ENCODE measurements at places on chromosomes 3 and 15.

DNA sequence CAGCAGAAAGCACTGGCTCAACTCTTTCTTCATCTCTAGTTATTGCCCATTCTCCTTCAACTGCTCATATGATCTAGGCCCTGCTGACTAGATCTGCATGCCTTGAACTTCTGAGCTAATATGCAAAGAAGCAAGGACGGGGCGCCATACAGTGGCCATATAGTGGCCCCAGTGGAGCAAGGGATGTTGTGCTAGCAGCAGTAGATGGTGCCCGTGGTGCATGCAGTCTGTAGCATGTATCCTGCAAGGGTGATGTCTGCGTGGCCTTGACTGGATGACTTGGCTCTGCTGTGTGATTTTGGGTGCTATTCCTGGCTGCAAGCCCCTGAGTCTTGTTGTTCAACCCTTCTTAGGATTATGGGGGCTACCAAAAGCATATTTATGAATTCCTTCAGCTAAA lies 12.2 kb upstream of the NMD3 start:
- no peak for DNase-seq

- DNase-seq = no peak
These were observed 90.7 kb downstream of the CNTN6 start for GRCh38 chr3:1183320-1184048.

GRCh38 chr3:41404582-41404981 lies 205.3 kb downstream of the CTNNB1 start:
- no peak for DNase-seq

DNA sequence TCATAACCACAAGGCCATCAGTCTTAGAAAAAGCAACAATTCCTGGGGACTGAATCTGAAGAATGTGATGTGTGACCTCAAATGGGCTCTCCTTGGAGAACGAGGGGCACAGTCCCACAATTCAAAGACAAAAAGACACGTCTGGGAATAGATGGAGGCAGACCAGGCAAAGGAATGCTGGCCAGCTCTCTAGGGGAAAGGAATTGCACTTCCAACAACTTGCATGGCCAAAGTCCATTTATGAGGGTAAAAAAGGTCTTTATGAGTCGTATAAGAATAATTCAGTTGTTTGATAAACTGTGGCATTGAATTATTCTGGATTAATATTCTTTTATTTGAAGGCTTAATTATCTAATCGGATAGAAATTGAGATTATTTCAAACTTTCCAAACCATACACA lies 180.5 kb upstream of the FEZF2 start:
- no peak for DNase-seq

GRCh38 chr3:108404368-108404767 lies 106.0 kb downstream of the MYH15 start:
- DNase-seq = no peak

DNA sequence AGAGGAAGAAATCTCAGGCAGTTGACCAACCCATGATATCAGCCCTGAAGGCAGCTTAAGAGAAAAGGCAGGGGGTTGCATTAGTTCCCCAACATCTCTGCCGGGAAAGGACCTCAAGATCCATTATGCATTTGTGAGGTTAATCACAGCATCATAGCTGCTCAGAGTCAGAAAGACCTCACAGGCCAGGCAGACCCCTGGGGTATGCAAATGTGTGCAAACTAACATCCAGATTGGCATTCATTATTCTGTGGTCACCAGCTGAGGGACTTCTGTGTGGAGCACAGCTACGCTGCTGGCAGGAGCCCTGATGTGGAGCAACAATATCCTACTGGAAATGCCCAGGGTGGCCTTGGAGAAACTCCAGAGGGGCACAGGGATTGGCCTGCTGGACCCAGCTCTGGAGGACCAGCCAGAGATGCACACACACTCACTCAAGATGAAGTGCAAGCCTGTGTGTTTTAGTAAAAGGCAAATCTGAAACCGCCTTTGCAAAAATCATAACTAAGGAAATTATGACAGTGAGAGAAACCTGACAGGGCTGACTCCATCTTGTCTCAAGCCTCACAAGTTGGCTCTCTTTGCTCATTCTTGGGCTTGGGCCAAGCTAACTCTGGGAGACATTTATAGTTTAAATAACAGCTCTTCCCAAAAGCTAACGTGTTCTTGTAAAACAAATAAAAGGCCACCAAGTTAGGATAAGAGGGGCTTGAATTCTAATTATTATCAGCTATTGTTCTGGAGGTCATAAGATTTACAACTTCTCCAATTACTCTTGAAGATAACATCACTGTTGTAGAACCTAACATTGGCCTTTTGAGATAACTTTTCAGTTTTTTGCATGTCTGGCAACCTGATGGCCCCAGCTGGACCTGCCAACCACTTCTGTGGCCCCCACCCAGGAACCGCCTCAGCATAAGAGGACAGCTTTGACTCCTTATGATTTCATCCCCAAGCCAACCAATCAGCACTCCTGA lies 257.1 kb downstream of the UACA start:
- no peak for DNase-seq

- no peak for DNase-seq
These were observed 655 bp upstream of the TSPAN3 start for GRCh38 chr15:77071305-77072223.

- no peak for DNase-seq
These were observed 124.5 kb upstream of the CTDSPL start for GRCh38 chr3:37737134-37737533.

- no peak for DNase-seq
These were observed 8.2 kb upstream of the TIMMDC1 start for GRCh38 chr3:119490153-119490552.

DNA sequence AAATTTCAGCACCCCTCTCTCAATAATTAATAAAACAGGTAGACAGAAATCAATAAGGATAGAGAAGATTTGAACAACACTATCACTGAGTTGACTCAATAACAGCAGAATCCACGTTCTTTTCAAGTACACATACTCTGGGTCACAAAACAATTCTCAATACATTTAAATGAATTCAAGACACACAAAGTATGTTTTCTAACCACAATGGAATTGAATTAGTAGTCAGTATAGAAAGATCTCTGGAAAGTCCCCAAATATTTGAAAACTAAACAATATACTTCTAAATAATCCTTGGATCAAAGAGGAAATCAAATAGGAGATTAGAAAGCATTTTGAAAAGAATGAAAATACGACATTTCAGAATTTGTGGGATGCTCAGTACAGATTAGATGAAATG lies 40.0 kb downstream of the TKT start:
- DNase-seq = no peak

- no peak for DNase-seq
These were observed 479.8 kb downstream of the SHQ1 start for GRCh38 chr3:72368331-72368975.

GRCh38 chr3:114596147-114596546 lies 302.3 kb downstream of the TIGIT start:
- no peak for DNase-seq

DNA sequence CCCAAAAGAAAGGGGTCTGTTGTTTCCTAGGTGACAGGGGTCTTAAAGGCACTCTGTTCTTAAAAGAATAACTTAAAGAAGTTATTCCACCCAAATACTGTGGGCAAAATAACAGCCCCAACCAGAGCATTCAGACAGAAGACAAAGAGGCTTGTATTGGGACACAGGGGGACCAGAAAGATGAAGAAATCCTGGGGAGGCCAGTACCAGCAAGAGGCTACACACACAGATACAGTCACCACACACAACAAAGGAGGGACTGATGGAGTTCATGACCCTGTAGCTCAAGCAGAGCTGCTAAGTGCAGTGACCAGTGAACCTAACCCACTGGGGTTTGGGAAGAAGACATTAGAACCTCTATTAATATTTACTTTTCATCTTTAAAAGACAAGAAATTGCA lies 59.0 kb downstream of the MTHFS start:
- DNase-seq = no peak

DNA sequence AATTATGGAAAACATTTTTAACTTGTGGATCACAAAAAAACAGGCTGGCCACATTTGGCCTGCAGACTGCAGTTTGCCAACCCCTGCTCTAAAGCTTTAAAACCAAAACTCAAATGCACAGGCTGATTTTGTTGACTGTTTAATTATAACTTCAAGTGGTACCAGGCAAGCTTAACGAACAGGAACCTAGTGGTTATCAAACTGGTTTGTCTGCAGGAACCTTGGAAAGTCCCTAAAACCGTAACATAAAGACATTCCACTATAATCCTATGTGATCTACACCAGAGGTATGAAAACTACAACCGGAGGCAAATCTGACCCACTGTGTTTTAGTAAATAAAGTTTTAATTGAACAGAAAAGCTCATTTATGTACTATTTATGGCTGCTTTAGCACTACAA lies 52.4 kb downstream of the TBL1XR1 start:
- DNase-seq = no peak

GRCh38 chr3:40309925-40310695 lies 603 bp downstream of the EIF1B start:
- DNase-seq = no peak

GRCh38 chr3:38583688-38584087 lies 65.8 kb downstream of the SCN5A start:
- DNase-seq = no peak
